Retina (tissue), 1 donor: ENCODE measurements at places on chromosomes 1 and 21.

GRCh38 chr1:200909757-200910239 is 15.1 kb downstream of the INAVA start:
- DNase-seq = no peak

DNA sequence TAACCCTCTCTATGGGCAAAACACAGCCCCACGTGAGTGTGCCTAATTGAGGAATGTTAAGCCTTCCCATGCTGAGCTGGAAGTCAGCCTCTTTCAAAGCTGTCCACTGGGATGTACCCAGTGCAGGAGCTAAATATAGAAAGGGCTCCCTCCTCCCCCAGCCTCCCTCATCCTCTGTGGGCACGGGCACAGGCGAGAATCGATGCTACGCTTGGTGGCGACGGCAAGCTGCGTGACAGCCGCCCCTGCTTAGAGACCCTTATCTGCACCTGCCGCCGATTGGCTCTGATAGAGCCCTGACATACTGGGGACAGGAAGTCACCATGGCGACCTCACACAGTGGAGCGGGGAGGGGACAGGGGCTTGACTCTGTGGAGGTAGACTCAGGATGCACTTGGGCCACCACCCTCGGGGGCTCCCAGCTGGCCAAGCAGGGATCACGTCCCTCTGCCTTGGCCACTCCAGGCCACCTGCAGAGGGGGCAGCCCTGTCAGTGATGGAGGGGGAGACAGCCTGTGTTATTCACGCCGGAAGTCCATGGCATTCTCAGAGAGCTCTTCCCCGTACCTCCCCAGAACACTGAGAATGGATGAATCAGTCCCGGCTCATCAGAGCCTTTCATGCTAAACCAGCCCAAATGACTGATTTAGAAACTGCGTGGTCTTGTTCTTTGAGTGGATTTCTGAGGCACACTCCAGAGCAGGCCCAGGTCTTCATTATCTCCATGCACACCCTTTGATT is 84.8 kb downstream of the KCND3 start:
- peak; percentile 80 for DNase-seq

DNA sequence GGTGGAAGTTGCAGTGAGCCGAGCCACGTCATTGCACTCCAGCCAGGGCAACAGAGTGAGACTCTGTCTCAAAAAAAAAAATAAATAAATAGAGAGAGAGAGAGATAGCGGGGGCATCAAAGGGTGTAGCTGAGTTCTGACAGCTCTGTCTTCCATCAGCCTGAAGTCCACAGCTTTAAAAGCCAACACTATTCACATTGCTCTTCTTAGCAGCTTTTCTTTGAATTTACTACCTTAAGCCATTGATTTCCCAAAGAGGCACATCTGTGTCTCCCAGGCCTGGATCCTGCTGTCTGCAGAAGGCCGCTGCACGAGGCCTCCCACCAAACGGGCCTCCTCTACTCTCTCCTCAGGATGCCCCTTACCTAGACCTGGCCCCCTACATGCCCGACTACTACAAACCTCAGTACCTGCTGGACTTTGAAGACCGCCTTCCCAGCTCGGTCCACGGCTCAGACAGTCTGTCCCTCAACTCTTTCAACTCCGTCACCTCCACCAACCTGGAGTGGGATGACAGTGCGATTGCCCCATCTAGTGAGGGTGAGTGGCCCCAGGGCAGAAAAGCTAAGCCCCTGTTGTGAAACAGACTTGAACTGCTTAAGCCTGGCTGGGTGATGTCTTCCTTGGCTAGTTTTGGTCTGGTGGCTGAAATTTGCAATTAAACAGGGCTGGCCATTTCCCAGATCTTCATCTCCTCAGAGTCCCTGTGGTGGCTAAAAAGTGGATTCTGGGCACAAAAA is 16.5 kb upstream of the SLC25A34 start:
- DNase-seq = no peak

DNA sequence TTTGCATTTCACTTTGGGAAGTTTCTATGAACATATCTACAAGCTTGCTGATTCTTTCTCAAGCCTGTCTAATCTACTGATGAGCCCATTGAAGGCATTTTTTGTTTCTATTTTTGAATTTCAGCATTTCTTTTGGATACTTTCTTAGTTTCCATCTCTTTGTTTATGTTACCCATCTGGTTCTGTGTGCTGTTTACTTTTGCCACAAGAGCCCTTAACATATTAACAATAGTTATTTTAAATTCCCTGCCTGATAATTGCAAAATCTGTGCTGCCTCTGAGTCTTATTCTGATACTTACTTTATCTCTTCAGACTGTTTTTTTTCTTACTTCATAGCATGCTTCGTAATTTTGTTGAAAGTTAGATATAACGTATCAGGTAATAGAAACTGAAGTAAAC is 75.8 kb upstream of the ZRANB2 start:
- no peak for DNase-seq

- DNase-seq = no peak
Measured at GRCh38 chr1:62462370-62462769, 25.5 kb downstream of the USP1 start.

DNA sequence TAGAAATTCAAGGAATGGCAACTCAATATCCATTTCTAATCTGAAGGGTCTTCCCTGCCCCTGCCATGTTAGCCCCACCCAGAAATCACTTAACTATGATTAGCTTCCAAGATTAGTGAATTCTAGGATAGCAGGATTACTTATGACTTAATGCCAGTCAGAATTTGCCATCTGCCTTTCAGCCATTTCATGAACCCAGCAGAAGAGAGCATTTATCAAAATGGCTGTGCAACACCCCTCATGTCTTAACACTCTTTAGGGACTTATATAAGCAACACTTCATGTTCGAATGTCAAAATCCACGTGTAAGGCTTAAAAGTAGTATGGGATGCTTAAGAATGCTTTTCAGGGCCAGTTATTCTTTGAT is 288.5 kb downstream of the NFIA start:
- DNase-seq = no peak

- DNase-seq = no peak
Measured at GRCh38 chr1:228017356-228018124, 10.7 kb downstream of the WNT3A start.

GRCh38 chr1:196180847-196181593 is 427.2 kb downstream of the KCNT2 start:
- DNase-seq = no peak

GRCh38 chr1:169473347-169473746 is 12.4 kb downstream of the SLC19A2 start:
- no peak for DNase-seq

DNA sequence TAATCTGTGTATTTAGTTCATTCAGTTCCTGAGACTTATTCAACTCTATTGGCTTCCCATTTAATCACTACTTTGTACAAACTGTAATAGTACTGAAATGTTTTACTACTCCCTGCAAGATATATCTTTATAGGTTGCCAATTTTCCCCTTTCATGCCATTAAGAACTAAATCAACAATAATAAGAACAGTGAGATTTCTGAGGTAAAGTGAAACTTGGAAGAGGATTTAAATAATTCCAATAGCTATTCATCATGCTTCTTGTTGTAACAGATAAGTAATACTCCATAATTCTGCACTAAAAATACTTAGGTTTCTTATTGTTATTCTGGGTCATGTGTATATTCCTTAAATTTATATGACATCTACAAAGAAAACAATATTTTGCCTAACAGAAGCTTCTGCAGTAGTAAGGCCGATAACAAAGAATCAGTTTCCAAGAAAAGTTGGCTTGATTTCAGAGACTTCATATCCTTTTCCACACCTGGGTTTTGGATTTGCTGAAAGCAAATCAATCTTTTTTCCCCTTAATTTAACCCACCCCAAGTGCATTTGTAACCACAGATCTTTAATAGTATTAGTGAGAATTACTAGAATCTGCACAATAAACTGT is 258.3 kb downstream of the FAF1 start:
- no peak for DNase-seq
